Esophagus squamous epithelium (tissue), 5 donors: ENCODE measurements at places on chromosomes 11 and 22.

DNA sequence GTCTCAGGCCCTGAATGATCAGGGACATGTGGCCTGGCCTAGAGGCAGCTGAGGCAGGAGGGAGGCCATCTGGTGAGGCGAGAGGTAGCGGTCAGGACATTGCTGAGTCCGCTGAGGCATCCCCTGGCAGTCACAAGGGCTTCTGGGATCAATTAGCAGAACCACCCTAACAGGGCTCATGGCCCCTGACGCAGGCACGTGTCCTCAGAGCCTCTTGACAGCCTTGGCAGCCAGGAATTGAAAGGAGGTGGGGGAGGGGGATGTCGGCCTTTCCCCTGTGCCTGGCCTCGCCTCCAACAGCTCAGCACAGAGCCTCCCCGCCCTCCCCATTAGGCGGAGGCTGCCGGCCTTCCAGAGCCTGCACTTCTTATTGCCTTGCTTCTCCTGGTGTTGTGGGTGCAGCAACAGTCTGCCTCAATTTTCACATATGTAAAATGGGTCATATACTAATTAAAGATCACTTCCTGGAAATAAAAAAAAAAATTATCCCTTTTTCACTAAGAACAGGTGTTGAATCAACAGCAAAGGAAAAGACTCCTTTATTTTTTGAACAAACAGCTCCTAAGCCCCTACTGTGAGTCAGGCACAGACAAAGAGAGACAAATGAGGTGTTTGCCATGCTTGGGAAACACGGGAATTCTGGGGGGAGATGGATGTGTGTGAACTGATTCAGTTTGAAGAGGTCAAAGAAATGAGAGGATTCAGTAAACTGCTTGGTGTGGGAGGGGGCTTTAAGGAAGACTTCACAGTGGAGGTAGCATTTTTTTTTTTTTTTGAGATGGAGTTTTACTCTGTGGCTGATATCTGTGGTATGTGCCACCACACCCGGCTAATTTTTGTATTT is 55.3 kb downstream of the NFAM1 start:
- no peak for DNase-seq

DNA sequence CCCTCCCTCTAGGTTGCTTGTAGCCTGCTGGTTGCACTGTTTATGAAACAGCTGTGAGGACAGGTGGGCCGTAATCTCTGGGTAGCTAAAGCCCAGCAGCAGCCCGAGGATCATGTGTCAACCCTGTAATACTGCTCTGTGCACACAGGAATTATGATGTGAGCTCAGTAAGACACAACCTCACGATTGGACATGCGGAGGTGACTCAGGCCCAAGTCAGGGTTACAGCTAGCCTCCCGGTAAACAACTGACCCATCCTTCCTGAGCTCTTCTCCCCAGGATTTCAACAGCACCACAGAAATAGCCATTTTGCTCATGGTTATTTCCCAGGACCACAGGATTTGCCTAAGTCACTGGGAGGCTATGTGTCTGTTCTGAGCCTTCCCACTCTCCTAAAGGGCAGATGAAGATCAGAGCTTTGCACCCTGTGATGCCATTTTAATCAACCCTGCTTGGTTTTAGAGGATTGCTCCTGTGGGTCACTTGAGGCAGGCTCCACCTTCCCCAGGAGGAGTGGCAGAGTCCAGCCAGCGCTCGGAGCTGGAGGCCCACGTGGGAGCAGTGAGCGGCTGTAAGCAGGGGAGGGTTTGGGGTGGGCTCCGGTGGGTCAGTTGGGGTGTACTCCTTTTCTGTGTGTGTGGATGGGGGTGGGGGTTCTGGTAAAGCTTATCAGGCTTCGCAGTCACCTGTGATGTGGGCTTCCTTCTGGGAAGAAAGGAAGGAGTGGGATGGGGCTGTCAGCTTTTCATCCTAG is at the start of gene AMPD3:
Gene AMPD3, plus strand, starts transcription at position 387 of the 754 bp plus-strand sequence. CDS start 6,256 bp downstream, outside the sequence.
- DNase-seq = no peak

DNA sequence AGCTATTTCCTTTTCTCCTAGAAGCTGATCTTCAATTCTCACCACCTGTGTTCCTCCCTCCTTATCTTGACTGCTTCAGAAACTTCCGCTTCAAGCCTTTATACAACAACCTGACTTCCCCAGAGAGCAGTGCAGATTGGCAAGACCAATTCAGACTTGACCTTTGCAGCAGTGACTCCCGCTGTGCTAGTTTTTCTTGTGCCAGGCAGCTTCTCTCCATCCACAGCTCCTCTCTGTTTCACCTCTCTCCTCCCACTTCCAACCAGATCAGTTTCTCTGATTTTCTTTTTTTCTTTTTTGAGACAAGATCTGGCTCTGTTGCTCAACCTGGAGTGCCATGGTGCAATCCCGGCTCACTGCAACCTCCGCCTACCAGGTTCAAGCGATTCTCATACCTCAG is 74.3 kb downstream of the GRAMD1B start:
- no peak for DNase-seq

GRCh38 chr11:10398525-10398924 is 56.5 kb upstream of the AMPD3 start:
- no peak for DNase-seq
